Activated CD4-positive, CD25-positive, alpha-beta regulatory T cell treated with anti-CD3 and anti-CD28 coated beads, Interleukin-2, amount 50 U/mL, for 16 hours (primary cell): ENCODE measurements at places on chromosomes 2 and 18.

DNA sequence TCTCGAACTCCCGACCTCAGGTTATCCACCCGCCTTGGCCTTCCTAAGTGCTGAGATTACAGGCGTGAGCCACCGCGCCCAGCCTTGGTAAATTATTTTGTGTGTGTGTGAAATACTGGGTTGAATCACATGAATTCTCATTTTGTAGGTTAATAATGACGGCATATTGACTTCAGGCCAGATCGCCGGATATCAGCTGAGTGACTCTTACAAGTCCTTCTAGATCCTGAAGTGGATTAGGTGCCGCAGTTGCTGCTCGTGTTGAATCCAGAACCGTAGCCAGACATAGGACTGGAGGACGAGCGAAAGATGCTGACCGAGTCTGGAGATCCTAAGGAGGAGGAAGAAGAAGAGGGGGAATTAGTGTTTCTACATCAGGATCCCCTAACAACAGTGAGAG is 12.2 kb upstream of the KIF3C start:
- DNase-seq, result no peak

GRCh38 chr2:42368817-42369531 is 8.0 kb upstream of the COX7A2L start:
- no peak for DNase-seq

- DNase-seq, result no peak
Observed at GRCh38 chr2:181877181-181877664, 14.3 kb upstream of the ITPRID2 start.

DNA sequence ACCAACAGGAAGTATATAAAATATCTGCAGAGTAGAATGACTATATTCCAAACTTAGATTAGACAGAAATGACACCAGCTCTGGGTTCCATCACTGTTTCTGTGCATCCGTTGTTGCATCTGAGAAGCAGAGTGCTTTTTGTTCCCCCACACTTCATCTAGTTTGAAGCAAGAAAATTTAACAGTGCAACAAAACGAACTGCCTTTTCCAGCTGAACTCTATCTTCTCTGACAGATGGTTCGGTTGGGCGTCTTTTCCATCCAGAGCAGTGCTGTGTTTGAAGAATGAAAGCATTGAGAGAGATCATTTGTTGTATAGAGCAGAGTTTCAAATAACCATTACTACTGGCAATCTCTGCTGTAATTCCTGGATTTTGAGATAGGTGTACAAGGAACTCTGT is 757.5 kb downstream of the DPP10 start:
- DNase-seq, result no peak

- DNase-seq, result no peak
Observed at GRCh38 chr2:50930726-50931125, 101.2 kb downstream of the NRXN1 start.

DNA sequence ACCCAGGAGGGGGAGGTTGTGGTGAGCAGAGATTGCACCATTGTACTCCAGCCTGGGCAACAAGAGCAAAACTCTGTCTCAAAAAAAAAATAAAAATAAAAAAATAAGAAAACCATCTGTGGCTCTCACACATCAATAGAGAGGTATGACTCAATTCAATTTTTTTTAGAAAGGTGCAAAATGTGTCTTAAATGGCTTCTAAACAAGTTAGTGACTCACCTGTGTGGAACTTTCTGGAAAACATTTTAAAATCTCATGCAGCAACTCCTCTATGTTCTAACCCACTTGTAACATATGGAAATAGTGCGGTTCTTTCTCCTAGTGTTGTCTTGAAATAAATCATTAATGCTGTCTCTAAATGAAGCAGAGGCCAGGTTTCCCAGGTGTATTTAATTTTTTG is 10.7 kb upstream of the SULT1C4 start:
- DNase-seq, result no peak

DNA sequence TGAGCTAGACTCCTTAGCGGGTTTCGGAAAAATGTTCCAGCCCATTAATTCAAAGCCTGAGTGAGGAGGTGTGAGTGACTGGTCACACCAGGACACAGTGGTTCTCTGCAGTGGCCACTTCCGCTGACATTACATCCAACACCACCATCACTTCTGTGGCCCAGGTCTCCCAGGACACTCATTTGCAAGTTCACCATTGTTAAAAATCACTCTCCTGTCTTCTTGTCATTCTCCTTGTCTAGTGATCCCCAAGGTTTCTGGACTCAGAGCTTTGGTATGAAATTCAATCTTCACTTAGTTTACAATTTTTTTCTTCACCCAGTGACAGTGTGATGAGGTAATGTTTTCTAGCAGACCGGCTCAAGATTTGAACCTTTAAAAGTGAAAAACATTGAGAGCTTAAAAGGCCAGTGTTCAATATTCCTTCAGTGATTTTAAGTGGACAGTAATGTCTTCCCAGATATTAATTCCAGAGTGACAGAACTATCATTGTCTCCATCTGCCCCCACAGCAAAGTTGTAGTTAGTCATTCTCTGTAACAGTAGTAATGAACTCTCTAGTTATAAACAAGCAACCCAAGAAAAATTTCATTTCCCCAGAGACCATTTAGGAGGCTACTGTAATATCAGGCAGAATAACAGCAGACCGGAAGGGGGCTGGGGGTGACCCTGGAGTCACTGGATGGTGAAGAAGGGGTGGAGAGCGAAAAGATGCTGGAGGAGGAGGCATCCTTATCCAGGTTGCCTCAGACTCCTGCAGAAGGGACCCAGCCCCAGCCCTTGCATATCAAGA is 164.9 kb downstream of the GFPT1 start:
- no peak for DNase-seq

DNA sequence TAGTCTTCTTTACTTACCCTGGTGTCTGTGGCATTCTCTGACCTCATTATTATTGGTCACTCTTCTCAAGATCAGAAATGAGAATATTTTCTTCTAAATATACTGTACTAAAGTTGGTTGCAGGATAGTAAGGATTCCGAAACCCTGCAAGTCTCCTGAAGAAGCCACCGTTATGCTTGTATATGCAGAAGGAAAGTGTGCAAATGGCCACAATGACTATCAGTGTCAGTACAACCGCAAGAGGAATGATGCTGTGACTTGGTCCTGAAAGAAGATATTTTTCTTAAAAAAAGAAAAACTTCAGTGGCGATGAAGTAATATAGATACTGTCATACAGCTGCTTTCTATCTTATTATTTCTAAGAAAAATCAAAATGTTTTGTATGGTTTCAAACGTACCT is 120.7 kb downstream of the PLA2R1 start:
- DNase-seq, result no peak

- DNase-seq, result no peak
Observed at GRCh38 chr2:46326231-46326980, 29.2 kb downstream of the EPAS1 start.
